ENCODE measurements at places on chromosomes 4 and X.

- H3K36me3 ChIP-seq = no peaks in the 10 kb centered on the region
- no peak overlapping the region for H3K27ac ChIP-seq
- DNase-seq = no peak
- H3K4me1 ChIP-seq = no peaks in the 10 kb centered on the region
Measured at GRCh38 chrX:1667566-1667965, 52.7 kb downstream of the ASMT start.

DNA sequence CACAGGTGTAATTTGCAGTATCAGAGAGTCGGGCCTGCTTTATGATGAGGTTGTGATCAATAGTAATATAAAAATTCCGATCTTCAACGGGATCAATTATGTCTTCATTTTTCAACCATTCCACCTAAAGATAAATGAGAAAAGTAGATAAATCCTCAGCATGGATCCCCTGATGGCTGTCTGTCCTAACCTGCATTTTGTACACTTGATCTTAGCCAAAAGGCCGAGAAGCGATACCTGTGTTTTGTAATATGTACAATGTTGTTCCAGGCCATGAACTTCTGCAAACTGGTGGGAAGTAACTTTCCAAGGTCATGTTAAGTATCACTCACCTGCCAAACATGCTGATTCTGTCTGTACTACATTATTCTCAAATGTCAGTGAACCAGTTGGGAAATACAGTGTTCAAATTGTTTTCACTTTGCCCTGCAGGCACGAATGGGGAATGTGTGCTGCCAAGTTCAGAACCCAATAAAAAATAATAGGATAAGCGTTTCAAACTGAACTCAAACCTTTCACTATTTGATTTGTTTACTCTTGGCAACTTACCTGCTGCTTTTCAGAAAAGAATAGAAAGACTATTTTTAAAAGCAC, 298.1 kb downstream of the UNC5C start:
- no peak overlapping the region for H3K4me3 ChIP-seq
- H3K36me3 ChIP-seq = no peaks in the 10 kb centered on the region
- DNase-seq = peak; percentile 23
- no peak overlapping the region for H3K27ac ChIP-seq

- H3K4me1 ChIP-seq = no peaks in the 10 kb centered on the region
- no peak overlapping the region for H3K27ac ChIP-seq
Measured at GRCh38 chrX:136143711-136144110, 3.6 kb upstream of the FHL1 start.

GRCh38 chr4:37685823-37686372, 278 bp downstream of the RELL1 start:
- H3K27me3 ChIP-seq = no peaks in the 10 kb centered on the region
- no peaks in the 10 kb centered on the region for H3K36me3 ChIP-seq
- peak overlapping the region; percentile 92 for H3K4me3 ChIP-seq
- DNase-seq = peak; percentile 61

DNA sequence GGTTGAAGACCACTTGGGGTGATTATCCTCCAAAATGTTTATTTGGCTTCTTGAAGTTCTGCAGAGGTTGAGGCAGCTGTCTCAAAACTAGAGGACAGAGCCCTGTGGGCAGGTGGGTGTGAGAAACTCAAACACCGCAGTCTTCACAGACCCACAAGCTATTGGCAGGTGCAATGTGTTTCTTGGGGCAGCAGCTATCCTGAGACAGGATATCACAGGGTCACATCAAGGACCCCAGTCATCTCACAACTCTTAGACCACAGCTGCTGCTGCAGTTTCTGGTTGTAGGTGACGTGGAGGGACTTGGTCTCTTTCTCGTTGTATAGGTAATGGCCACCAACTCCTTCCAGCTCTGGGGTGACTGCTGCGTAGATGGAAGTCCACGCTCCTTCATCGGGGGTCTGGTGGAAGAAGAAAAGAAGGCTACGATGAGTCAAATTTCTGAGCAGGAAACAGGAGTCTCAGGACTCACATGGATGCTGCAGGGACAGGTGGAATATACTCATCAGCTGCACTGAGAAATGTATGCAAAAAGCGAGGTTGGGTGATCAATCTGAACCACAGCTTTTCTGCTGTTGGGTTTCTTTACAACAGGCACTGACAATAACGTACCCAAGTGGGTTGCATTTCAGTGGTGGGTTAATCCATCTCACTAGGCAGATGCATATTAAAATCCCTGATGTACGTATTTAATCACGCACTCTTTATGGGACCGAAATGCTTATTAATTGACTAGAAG, 279.8 kb downstream of the DHRSX start:
- H3K36me3 ChIP-seq = no peaks in the 10 kb centered on the region
- no peak for DNase-seq
- H3K4me3 ChIP-seq = no peak overlapping the region
- H3K27ac ChIP-seq = no peak overlapping the region
- H3K4me1 ChIP-seq = no peaks in the 10 kb centered on the region

- H3K4me3 ChIP-seq = no peak overlapping the region
- no peak for DNase-seq
- no peak overlapping the region for H3K27ac ChIP-seq
- no peaks in the 10 kb centered on the region for H3K4me1 ChIP-seq
- no peaks in the 10 kb centered on the region for H3K36me3 ChIP-seq
Measured at GRCh38 chr4:181821039-181822004, 421.9 kb upstream of the TENM3 start.

GRCh38 chrX:65903750-65904149, 136.1 kb downstream of the VSIG4 start:
- no peaks in the 10 kb centered on the region for H3K36me3 ChIP-seq
- DNase-seq = no peak
- H3K4me1 ChIP-seq = no peaks in the 10 kb centered on the region
- H3K27ac ChIP-seq = no peak overlapping the region
- H3K4me3 ChIP-seq = no peak overlapping the region

DNA sequence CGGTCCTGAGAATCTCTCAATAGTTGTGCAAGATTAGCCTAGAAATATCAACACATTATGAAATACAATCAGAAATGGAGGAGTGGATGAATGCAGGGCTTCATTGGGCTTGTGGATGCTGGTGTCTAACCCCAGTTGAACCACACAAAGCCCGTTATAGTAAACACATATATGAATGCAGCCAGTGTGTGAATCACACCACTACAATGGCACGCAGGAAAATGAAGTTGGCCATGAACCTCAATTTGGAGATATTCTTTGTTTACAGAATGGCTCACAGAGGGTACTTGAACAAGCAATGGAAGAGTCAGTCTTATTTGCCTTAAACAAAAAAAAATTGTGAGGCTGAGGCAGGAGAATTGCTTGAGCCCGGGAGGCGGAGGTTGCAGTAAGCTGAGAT, 57.8 kb downstream of the SOD3 start:
- H3K4me1 ChIP-seq = no peaks in the 10 kb centered on the region
- H3K36me3 ChIP-seq = no peaks in the 10 kb centered on the region
- H3K27me3 ChIP-seq = no peaks in the 10 kb centered on the region

DNA sequence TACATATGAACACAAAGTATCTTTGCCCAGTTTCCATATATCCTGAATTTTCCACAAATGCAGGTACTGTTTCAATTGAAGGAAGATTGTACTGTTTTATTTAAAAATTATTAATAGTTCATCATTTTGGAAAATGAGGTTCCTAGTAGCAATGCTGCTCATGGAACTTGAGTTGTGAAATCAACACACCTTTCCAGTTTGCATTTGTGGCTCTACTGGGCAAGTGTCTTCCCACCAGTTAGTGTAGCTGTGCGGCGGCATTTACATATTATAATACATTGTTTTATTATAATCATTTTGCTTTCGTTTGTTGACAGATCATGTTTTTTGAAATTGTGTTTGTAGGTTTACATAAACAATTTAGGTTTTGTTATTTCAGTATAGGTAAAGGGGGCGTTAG, 2.0 kb upstream of the DDX3X start:
- H3K4me1 ChIP-seq = no peaks in the 10 kb centered on the region
- peak overlapping the region; percentile 82 for H3K4me3 ChIP-seq
- no peaks in the 10 kb centered on the region for H3K36me3 ChIP-seq

- H3K36me3 ChIP-seq = no peaks in the 10 kb centered on the region
- H3K27me3 ChIP-seq = no peaks in the 10 kb centered on the region
- no peaks in the 10 kb centered on the region for H3K4me1 ChIP-seq
- DNase-seq = no peak
- no peak overlapping the region for H3K4me3 ChIP-seq
Measured at GRCh38 chrX:109940411-109940810, 62.5 kb upstream of the TMEM164 start.

DNA sequence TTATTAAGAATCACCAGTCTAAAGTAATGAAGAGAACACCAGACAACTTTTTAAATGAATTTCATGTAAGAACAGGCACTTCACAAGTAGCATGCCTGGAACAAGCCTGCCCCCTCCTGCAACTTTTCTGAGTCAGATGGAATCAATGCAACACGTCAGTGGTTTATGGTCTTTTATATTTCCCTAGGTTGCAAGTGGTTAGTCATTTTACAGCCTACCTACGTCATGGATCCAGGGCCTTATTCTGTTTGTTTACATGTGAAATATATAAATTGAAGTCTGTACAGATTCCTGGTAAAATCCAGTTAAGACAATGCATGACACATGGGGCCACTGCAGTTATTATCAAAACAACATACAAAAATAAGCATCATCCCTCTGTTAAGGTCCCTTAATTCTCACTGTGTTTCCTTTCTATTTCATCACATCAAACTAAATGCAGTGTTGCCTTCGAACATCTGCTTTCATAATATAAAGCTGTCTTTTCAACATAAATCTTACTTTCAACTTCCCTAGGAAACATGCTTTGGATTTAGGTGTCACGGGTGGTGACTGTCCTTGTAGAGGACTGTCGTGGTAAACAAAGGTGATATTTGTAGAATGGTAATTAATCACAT, 309.3 kb downstream of the FRMPD4 start:
- H3K27me3 ChIP-seq = peaks cover 4% of the 10 kb centered on the region
- H3K27ac ChIP-seq = no peak overlapping the region
- H3K4me3 ChIP-seq = no peak overlapping the region
- no peak for DNase-seq
- H3K4me1 ChIP-seq = no peaks in the 10 kb centered on the region
- no peaks in the 10 kb centered on the region for H3K36me3 ChIP-seq

DNA sequence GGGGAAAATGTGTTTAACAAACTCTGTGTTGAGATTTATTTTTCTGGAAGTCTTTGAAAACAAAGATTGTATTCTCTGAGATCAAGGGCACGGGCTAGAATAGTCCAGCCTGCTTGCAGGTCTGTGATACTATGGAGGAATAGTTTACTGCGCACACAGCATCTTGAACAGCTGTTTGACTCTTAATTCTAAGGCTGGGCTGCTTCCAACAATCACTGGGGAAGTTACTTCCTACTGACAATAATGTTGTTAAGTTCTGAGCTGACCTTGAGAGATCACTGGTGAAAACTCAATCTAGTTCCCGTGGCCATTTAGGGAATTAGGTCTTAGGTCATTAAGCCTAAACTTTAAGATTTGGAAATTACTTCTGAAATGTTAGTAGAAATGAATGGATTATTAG, 416.1 kb upstream of the FTHL17 start:
- DNase-seq = no peak
- H3K27me3 ChIP-seq = no peaks in the 10 kb centered on the region
- H3K4me1 ChIP-seq = no peaks in the 10 kb centered on the region
- no peak overlapping the region for H3K27ac ChIP-seq
- no peak overlapping the region for H3K4me3 ChIP-seq

GRCh38 chr4:8105306-8106100, 53.1 kb downstream of the ABLIM2 start:
- no peak overlapping the region for H3K27ac ChIP-seq
- no peaks in the 10 kb centered on the region for H3K4me1 ChIP-seq
- H3K36me3 ChIP-seq = no peaks in the 10 kb centered on the region
- DNase-seq = no peak
- H3K27me3 ChIP-seq = no peaks in the 10 kb centered on the region

DNA sequence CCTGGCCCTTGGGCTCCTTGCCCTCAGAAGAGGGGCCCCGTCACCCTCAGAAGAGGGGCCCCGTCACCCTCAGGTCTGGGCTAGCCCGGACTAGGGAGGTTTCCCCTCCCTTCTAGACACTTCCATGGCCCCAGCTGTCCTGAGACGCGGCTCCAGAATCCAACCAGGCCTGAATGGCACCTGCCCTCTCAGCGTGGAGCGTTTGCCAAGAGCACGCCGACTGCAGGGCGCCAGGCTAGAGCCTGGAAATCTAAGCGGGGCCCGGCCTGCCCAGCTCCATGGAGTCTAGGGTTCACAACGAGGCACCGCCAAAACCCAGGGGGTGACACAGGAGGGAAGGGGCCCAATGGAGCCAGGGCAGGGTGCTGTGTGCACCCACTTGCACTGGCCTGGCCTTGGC, 7.8 kb upstream of the ATP2B3 start:
- H3K27ac ChIP-seq = no peak overlapping the region
- no peak overlapping the region for H3K4me3 ChIP-seq
- peaks cover 73% of the 10 kb centered on the region for H3K27me3 ChIP-seq
- DNase-seq = no peak
- no peaks in the 10 kb centered on the region for H3K4me1 ChIP-seq

GRCh38 chrX:118513120-118513898, 17.7 kb downstream of the DOCK11 start:
- H3K36me3 ChIP-seq = no peaks in the 10 kb centered on the region
- H3K27me3 ChIP-seq = peaks cover 23% of the 10 kb centered on the region
- H3K4me1 ChIP-seq = no peaks in the 10 kb centered on the region
- H3K4me3 ChIP-seq = no peak overlapping the region
- H3K27ac ChIP-seq = no peak overlapping the region

DNA sequence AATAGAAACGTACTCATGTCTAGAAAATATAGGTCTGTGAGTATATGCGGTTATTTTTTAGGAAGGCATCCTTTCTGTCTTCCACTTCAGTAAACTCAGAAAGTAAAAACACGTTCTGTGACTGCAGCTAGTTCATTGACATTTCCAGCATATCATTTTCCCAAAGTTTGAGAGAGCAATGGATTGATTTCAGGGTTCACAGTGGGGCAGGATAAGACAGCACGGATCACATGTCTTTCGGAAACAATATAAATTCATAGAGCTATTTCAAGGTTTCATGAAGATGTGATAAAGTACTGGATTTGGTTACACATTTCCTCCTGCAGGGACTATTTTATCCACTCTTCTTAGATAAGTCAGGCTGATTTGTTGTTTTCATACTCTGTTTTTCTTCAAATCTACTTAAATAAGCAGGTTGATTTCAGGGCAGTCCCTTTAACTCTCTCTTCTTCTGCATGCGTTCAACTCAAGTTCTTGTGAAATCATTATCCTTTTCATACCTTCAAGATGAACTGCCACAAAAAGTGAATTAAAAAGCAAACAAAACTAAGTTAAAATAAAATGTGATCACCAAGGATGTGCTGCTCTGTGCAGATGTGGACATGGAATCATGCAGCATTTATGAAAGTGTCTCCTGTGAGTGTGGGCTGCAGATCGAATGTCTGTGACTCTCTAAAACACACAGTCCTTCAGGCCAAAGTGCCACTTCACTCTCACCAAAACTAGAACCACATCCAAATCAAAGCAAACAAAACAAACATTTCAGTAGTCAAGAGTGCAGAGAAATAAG, 187.7 kb downstream of the UNC5C start:
- no peaks in the 10 kb centered on the region for H3K27me3 ChIP-seq
- DNase-seq = no peak
- no peaks in the 10 kb centered on the region for H3K4me1 ChIP-seq
- no peak overlapping the region for H3K27ac ChIP-seq
- H3K36me3 ChIP-seq = no peaks in the 10 kb centered on the region

DNA sequence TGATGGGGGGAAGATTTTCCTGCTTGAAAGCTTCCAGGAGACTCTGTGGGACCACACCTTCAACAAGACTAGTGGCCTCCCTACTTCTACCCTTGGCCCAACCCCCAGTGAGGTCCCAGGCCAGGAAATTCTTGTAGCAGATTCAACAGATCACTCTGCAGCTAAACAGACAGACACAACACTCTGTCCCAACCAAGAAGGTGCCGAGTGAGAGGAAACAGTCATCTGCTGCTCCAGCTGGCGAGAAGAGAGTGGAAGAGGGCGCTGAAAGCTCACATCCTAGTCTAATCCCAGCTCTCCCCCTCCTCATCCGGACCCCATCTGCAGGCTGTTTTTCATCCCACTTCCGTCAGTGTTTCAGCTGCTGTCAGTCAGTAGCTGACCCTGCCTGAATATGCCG, 63.4 kb downstream of the CHRDL1 start:
- no peak overlapping the region for H3K4me3 ChIP-seq
- H3K27me3 ChIP-seq = no peaks in the 10 kb centered on the region
- H3K4me1 ChIP-seq = no peaks in the 10 kb centered on the region

All from breast epithelium (tissue), 4 donors.